Adrenal gland (tissue), 19 donors: ENCODE measurements at places on chromosomes 3 and 15.

DNA sequence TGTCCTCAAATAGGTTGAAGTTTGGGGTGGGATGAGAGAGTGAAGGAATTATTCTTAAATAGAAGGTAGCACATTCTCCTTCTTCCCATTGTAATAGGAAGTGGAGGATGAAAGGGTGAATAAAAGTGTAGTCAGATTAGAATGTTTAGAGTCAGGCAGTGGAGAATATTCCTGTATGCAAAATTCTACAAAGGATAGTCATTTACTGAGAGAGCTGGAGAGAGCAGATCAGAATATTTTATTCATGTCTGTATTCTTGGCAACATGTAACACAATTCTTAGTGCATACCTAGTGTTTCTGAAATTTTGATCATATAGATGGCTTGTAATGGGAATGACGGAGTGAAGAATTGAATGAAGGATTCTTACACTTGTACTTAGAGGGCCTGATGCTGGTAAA, 139.1 kb downstream of the LSAMP start:
- DNase-seq: no peak

GRCh38 chr15:48501208-48501607, 144.3 kb downstream of the FBN1 start:
- DNase-seq: no peak

DNA sequence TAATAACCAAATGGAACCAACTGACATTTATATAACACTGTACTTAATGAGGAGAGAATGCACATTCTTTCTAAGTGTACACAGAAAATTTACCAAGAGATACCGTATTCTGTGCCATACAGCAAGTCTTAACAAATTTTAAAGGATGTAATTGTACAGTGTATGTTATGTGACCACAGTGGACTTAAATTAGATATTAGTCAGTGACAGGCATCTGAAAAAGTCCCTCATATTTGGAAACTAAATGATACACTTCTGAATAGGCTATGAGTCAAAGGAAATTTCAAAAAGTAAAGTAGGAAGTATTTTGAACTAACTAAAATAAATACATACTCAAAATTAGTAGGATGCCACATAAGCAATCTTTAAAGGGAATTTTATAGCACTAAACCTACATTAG, 59.6 kb upstream of the P3H2 start:
- no peak for DNase-seq

DNA sequence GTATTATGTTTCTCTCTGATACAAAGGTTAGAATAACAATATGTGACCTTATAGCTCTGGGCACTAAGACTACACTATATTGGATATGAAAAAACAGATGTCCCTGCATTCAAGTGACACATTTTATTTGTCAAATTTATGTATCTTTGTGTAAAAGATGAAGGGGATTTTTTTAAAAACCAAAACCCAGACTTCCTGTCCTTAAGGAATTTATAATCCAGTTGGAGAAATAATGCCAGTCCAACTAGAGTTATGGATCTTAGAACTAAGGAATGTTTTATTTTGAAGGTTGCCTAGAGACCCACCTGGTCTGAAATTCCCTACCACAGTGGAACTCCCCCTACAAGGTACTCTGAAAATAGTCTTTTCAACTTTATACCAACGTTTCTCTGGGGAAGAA, 33.3 kb upstream of the PIK3CB start:
- no peak for DNase-seq

DNA sequence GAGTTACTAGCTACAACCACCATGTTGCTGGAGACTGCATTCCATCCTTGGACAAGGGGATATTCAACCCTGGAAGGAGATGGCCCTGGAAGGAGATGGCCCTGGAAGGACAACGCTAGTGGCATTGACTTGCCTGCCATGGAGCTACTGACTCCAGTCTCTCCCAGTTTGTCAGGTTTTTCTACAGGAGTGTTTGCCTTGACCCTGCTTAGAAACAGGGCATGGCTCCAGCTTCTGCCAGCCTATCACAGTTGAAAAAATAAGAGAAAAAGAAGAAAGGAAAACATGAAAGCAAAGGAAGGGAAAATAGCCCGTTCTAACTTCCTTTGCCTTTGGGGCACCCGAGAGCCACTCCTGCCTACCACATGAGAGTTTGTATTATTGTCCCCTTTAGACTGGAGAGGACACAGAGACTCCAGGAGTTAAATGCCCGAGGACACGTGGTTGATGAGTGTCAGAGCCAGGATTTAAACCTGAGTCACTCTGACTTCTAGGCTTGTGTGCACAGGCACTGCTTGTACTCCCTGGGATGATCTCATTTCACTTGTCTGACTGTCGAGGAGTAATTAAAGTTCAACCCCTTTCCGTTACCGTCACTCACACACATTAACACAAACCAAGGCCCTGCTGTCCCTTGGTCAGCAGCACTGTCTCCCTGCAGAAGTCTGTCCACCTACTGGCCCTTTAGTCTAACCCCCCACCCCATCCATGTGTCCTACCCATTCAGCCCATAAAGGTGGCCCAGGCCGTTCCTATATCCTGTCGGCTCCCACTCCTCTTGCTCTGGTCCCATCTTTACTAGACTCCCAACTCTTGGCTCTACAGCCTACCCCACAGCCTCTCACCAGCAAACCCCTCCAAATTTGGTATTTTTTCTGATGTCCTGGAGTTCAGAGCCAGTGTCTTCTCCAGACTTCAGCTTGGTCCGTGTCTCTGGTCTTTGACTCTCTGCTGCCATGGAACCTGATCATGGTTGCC, 46.1 kb downstream of the C2CD4A start:
- DNase-seq: peak; percentile 79

DNA sequence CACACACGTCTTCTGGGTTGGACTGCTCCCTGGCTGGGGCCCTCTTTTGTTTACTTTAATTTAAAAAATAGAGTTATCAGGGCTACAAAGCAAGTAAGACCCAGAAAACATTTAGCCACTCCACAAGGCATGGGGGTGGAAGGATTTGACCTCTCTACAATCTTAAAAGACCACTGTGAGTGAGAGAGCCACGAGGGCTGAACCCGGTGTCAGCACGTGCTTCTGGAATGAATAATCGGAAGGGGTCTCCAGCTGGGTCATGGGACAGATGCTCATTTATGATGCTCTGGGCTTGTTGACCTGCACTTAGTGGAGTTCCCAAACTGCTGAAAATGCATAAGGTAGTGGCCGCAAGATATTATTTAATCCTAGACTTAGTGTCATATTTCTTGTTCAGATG, 52.4 kb downstream of the EIF4E3 start:
- DNase-seq: no peak

DNA sequence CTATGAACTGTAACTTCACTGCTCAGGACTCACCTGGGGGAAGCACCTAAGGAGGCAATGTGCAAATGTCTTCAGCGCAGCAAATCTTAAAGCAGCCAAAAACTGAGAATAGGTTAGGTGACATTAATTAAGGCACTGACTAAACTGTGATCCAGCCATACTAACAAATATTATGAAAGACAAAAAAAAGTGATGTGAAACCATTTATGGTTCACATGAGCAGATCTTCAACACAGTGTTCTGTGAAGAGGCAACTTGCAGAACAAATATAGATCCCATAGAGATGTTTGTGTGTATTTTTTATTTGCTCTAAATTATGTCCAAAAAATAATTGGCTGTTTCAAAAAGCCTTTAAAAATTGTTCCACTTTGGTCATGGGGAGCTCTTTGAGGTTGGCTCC, 24.1 kb upstream of the MITF start:
- no peak for DNase-seq

DNA sequence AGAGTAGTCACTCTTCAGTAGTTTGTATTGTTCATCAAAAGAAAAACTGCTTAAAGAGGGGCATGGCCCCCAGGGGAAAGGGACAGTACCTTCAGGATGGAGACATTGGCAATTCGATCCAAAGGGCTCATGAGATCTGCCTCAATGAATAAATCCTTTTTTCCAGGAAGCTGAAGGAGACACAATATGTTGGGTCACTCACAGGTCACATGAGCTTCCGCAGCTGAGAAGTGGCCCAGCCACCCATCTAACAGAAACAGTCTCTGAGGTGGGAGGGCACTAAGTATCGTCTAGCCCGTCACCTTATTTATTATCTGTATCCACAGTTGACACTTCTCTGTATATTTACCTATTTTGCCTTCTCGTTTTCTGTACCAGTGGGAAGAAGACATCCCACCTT, 4.7 kb downstream of the VPS33B start:
- DNase-seq: no peak

DNA sequence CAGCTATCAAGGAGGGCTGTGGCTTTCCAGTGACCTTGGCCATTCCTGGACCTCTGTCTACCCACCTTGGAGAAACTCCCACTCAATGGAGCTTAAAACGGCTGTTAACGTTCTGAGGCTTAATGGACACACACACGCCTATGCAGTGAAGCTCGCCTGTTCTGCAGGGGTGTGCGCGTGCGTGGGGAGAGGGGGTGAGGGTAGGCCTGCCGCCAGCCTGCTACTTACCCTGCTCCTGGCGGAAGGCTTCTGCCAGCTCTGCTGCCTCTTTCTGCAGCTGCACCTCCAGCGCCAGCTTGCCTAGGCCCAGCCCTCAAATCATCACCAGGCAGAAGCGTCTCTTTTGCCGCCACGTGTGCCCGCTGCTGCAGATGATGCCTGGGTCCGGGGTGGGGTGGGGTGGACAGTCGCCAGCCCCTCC, 23.2 kb upstream of the PARL start:
- DNase-seq: no peak

DNA sequence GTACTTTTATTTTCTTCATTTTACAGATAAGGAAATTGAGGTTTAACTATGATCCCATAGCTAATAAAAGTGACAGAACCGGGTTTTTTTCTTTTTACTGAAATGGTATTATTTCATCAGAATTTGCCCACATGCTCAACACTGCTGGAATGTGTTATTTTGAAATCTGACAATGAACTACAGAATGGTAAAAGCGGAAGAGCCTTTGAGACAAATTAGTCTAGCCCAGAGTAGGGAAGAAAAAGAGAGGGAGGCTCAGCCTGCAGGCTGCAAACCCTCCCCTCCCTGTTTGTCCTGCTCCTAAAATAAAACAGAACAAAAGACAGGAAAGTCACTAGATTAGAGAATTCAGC, 100.3 kb upstream of the LIPC start:
- no peak for DNase-seq

- no peak for DNase-seq
Observed at GRCh38 chr3:178289544-178290160, 246.6 kb upstream of the KCNMB2 start.

GRCh38 chr3:185936273-185936629, 1.6 kb downstream of the TRA2B start:
- DNase-seq: no peak

DNA sequence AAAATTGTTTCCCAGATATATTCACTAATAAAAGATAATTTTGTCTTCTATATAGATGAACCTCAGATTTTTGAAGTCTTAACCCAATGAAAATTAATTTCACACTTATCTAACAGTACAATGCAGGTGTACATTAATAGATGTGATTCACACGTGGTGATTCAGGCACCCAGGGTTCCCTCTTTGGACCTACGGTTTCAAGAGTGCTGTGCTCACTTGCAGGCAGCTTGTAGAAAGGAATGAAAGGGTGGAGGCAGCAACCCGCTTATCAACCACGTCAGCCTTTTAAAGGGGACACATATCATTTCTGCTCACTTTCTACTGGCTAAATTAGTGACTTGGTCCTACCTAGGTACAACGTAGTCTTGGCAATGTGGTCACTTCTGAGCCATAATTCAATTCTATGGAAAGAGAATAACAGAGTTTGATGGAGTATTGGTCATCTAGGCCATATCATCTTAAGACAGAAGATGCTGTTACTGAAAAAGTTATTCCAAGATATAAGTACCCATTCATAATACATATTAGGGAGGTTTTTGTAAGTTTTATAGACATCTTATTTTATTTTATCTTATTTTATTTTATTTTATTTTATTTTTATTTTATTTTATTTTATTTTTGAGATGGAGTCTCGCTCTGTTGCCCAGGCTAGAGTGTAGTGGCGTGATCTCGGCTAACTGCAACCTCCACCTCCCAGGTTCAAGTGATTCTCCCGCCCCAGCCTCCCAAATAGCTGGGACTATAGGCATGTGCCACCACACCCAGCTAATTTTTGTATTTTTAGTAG, 37.9 kb downstream of the ACP3 start:
- DNase-seq: no peak

- DNase-seq: no peak
Observed at GRCh38 chr15:101428758-101429157, 60.7 kb downstream of the PCSK6 start.

GRCh38 chr3:127835993-127836882, 13.9 kb upstream of the MGLL start:
- no peak for DNase-seq

- no peak for DNase-seq
Observed at GRCh38 chr15:93479715-93480114, 390.7 kb upstream of the RGMA start.

- DNase-seq: no peak
Observed at GRCh38 chr15:85174521-85174920, 192.9 kb downstream of the PDE8A start.

GRCh38 chr3:73661265-73661664, 36.5 kb upstream of the PDZRN3 start:
- DNase-seq: no peak

DNA sequence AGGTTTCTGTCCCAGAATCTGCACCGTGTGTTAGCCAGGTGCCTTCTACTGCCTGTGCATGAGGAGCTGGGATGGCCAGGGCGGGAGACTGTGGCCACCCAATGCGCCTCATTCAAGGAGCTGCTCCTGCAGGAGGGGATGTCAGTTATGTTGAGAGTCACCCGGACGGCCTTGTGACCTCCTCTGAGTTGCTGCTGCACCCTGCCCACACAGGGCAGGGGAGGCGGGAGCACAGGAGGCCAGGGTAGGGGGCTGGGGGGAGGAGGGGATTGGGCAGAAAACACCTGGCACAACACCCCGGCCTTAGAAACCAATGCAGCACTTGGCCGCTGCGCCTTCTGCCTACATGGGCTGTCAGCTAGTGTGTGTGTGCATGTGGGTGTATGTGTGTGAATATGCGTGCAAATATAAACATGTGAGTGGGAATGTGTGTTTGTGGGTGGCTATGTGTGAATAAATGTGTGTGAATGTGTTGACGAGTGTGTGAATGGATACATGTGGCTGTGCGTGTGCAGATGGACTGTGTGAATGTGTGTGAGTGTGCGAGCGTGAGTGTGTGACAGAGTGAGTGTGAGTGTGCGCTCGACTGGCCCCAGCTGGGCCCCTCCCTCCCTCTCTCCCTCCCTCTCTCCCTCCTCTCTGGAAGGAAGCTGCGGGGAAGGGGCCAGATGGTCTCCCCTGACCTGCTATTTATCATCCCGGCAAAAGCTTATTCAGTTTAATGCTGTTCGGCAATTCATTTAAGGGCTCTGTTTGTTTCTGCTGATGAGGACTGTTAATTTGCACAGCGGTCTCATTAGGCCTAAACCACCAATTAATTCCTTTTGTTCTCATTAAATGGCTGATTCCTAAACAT, 106.9 kb downstream of the TLE3 start:
- DNase-seq: no peak

GRCh38 chr15:27770769-27771554, 328.2 kb downstream of the OCA2 start:
- DNase-seq: no peak

- no peak for DNase-seq
Observed at GRCh38 chr3:43071313-43071893, 34.5 kb downstream of the POMGNT2 start.

GRCh38 chr3:63753567-63753966, 65.5 kb upstream of the C3orf49 start:
- DNase-seq: no peak

- no peak for DNase-seq
Observed at GRCh38 chr15:98381446-98381845, 266.9 kb upstream of the IGF1R start.
